ENCODE measurements at places on chromosomes 7 and 10. TPM values are rescaled to one million over a fixed set of nuclear protein-coding genes. Genes with fewer than 3 reads are reported as not detected.

Gene CCDC172
- total RNA-seq, result not detected

Gene NUDCD3
- total RNA-seq, result 59.3 TPM

Gene EPHB6
- total RNA-seq, result 5.6 TPM

Gene MXI1
- total RNA-seq, result 226 TPM

Gene TMEM209
- total RNA-seq, result 8.7 TPM

Gene OR13A1
- not detected for total RNA-seq

Gene LRRC61
- total RNA-seq, result 7.9 TPM

Gene OR2A5
- total RNA-seq, result not detected

Gene LRRTM3
- 0.13 TPM for total RNA-seq

Gene CUL2
- 27.2 TPM for total RNA-seq

Gene TWIST1
- 16.3 TPM for total RNA-seq

Gene CDC14C
- total RNA-seq, result not detected

Gene FKBP9
- 123 TPM for total RNA-seq

Gene PRTFDC1
- 4.1 TPM for total RNA-seq

Gene KLHL7
- total RNA-seq, result 36.2 TPM

Gene TMEM273
- total RNA-seq, result 19.1 TPM

Gene SLC26A3
- 12.0 TPM for total RNA-seq

Gene LRRD1
- 0.19 TPM for total RNA-seq

Gene SPDYE9
- not detected for total RNA-seq

Gene RARRES2
- total RNA-seq, result 193 TPM

Gene EN2
- total RNA-seq, result not detected

Gene LRMDA
- total RNA-seq, result 34.9 TPM

Gene SDHAF3
- 10.4 TPM for total RNA-seq

Gene KCND2
- 0.91 TPM for total RNA-seq

Gene EPO
- total RNA-seq, result not detected

Gene ZNF786
- 4.5 TPM for total RNA-seq

Gene CALHM3
- total RNA-seq, result not detected

Gene C10orf95
- 1.0 TPM for total RNA-seq

Data from esophagus muscularis mucosa (tissue), 4 donors.